Fibroblast of skin of right biceps (primary cell): ENCODE measurements at places on chromosomes 4 and X.

GRCh38 chr4:7279902-7280301, 87.6 kb downstream of the SORCS2 start:
- peak; percentile 62 for DNase-seq

- DNase-seq, result no peak
Observed at GRCh38 chr4:128241019-128241418, 46.6 kb downstream of the PGRMC2 start.

GRCh38 chr4:92381616-92382015, 77.8 kb downstream of the GRID2 start:
- DNase-seq, result peak; percentile 82

GRCh38 chrX:40933706-40934425, 151.4 kb upstream of the USP9X start:
- peak; percentile 86 for DNase-seq

DNA sequence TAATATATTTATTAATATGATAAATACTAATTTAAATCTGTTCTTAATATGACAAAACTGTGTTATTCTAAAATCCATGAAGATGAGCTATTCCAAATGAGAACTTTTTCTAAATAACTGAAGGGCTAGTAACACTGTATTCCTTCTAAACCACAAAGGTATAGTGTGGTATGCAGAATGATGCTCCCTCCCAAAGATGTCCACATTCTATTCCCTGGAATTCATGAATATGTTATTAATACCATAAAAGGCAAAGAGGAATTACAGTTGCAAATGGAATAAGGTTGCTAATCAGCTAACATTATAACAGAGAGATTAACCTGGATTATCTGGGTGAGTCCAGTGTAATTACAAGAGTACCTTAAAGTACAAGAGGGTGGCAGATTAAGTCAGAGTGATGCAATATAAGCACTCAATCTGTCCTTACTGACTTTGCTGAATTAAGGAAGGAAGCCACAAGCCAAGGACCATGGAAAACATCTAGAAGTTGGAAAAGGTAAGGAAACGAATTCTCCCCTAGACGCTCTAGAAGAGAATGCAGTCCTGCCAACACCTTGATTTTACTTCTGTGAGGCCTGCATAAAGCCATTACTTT, 20.7 kb upstream of the MAB21L2 start:
- DNase-seq, result no peak

DNA sequence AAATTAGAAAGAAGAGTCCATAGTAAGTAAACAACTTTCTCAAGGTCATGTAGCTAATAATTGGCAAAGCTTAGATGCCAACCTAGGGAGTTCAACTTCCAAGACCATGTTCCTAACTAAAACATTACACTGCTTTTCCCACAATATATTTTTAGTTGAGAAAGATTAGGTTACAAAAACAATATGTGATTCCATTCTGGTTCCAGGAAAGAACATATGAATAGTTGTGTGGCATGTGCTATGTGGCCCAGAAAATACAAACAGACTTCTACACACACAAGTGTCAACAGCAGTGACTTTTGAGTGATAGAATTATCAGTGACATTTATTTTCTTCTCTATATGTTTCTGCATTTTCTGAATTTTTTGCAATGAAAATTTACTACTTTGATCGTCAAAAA, 62.7 kb upstream of the EDNRA start:
- no peak for DNase-seq

- DNase-seq, result peak; percentile 62
Observed at GRCh38 chr4:123102897-123103471, 180.6 kb upstream of the NUDT6 start.

DNA sequence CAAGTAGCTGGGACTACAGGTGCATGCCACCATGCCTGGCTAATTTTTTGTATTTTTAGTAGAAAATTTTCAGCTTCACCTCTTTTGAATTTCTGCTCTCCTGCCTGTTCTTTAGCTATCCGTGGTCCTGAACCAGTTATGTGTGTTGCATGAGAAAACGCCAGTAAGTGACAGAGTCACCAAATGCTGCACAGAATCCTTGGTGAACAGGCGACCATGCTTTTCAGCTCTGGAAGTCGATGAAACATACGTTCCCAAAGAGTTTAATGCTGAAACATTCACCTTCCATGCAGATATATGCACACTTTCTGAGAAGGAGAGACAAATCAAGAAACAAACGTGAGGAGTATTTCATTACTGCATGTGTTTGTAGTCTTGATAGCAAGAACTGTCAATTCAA, 13.9 kb downstream of the ALB start:
- DNase-seq, result peak; percentile 8

GRCh38 chrX:15664487-15665444, at the start of gene CLTRN:
CLTRN (minus strand) TSS chrX:15664805; CDS start chrX:15664775, 30 bp downstream.
- DNase-seq, result no peak

DNA sequence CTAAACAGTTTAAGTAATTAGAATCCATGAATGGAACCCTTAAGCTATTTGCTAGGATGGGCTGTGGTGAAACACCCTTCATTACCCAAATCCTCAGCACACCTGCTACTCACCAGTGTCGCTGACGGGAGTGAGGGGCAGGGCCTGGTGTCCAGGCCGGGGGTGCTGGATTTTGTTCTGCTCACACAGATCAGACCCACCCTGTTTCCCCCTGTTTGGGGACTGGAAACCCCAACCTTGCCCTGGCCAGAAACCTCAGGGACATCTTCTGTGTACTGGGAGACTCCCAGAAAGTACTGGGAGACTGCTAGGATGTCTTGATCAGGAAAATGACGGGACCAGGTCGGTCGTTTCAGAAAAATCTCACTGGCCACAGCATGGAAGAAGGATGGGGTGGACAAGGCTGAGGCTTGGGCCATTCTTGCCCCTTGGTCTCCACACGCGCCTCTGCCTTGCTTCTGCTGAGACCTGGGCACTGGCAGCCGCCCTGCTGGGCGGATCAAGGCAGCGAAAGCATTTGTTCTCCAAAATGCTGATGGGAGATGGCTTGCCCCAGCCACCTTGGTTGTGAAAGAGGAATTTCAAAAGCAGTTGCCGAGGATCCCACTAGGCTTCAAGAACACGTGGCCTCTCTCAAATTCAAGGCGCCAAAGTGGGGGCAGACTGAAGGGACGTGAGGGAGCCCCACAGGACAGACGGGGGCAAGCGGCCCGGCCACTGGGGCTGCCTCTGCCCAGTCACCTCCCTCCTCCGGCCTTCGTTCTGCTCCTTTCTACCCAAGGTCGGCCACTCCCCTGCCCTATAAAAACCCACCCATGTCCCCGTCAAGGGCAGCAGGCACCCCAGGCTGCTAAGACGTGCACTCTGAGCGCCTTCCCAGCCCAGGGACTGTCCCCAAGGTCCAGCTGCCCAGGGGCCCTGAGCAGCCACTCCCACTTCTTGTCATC, 23.5 kb upstream of the PDE6B start:
- DNase-seq, result no peak

- no peak for DNase-seq
Observed at GRCh38 chr4:2011583-2011982, 2.8 kb upstream of the NELFA start.

GRCh38 chrX:101091817-101092216, 6.2 kb upstream of the CENPI start:
- no peak for DNase-seq

- peak; percentile 81 for DNase-seq
Observed at GRCh38 chr4:85498068-85498733, 23.3 kb downstream of the ARHGAP24 start.

DNA sequence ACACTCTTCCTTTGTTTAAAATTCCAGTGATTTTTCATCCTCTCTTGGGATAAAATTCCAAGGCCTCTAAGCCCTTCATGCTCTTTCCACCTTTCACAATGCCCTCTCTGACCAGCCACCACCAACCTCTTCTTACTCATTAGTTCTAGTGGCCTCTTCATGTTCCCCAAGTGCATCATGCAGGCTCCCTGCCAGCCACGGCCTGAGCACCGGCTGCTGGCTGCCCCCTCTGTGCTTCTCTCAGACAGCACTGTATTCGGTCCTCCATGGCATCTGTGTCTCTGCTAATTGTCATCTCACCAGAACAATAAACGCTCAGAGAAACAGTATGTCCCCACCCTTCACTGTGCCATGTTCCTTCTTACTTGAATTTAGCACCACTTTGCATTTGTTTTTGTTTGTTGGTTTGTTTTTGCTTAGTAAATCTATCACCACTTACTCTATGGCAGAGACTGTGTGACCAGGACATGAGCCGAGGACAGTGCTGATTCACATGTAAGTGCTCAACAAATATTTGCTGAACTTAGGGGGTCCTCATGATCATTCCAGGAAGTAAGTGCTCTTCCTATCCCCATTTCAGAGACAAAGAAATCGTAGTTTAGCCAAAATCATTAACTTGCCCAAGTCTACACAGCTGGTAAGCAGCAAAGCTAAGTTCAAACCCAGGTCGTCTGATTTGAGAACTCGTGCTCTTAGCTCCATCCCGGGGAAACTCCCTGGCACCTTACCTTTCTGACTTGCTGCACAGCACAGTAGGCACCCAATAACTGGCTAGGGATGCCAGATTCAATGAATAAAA, 77.1 kb upstream of the UCP1 start:
- no peak for DNase-seq

- DNase-seq, result no peak
Observed at GRCh38 chr4:139540632-139541031, 15.4 kb downstream of the SETD7 start.
